Stimulated activated CD4-positive, alpha-beta T cell treated with anti-CD3 and anti-CD28 coated beads, Interleukin-4, amount 100 ng/mL, for 4 hours (primary cell): ENCODE measurements at places on chromosomes 3 and 15.

- DNase-seq = no peak
These were observed 96.2 kb downstream of the ALDH1A2 start for GRCh38 chr15:57969355-57969754.

DNA sequence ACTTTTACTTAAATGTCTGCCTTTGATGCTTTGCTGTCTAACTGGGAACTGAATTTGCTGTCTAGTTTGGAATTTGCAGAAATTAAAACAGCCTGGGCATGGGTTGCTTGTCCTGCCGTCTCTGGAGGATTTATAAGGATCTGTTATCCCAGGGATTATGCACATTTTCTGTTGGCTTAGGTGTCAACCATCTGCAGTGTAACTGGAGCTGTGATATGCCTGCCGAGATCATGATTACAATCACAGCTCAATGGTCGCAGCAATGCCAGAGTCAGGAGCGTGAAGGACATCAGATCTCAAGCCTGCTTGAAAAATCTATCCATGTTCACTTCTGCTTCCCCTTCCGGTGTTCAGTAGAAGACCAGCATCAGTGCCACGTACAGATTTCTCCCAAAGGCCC is 41.8 kb upstream of the SETMAR start:
- no peak for DNase-seq

- DNase-seq = no peak
These were observed 7.3 kb upstream of the MAPK6 start for GRCh38 chr15:52011711-52012144.

DNA sequence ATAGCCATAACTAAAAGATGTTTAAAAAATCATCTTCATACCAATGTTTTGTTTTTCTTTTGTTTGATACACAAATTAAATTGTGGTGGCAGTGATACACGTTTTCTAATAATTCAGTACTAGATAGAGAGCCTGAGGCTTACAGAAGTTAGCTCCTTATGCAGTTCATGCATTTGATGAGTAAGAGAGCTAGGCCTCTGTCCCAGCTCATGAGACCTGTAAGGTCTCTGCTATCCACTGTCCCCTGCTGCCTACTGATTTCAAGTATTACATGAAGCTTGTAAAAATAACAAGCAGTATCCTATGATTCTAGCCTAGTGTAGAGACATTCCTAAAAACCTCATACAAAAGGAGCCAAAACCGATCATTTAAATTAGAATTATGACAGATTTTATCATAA is 144.5 kb downstream of the MBNL1 start:
- no peak for DNase-seq

GRCh38 chr15:86327230-86327865 is 247.7 kb downstream of the AGBL1 start:
- DNase-seq = no peak

DNA sequence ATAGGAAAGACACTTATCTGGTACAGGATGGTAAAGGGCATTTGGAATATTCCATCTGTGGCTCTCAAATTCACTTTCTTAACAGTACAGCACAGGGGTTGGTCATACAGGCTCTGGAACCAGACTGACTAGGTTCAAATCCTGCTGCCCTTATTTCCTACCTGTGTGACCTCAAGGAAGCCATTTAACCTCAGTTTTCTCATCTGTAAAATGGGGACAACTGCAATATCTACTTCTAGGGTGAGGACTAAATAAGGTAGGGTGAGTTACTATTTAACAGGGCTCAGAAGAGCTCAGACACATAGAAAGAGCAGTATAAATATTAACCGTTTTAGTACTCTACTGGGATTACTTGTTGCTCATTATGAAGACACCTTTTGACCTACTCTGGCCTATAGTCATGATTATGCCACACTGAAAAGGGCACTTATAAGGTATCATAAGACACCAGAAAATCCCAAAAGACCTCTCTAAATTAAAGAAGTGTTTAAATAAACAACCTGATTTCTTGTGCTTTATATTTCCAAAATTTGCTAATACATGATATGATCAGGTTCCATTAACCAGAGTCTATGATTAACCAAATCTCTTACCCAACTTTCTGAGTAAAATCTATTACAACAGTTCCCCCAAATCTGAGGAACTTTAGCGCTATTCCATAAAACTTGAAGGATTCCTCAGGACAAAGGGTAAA is 6.5 kb downstream of the RFTN1 start:
- DNase-seq = no peak
